T-helper 17 cell (primary cell): ENCODE measurements at places on chromosomes 6 and 20. TPM values are rescaled to one million over a fixed set of nuclear protein-coding genes. Genes with fewer than 3 reads are reported as not detected.

The PSORS1C1 gene
- not detected for total RNA-seq

The BNIP5 gene
- total RNA-seq: not detected

The PKHD1 gene
- 0.02 TPM for total RNA-seq

The RRAGD gene
- total RNA-seq: 8.9 TPM

The SDC4 gene
- 5.3 TPM for total RNA-seq

The OR2B6 gene
- total RNA-seq: not detected

The PTGIS gene
- total RNA-seq: not detected

The CDKAL1 gene
- 23.0 TPM for total RNA-seq

The KCNQ5 gene
- total RNA-seq: 3.3 TPM

The TTI1 gene
- 16.0 TPM for total RNA-seq

The PRDM1 gene
- total RNA-seq: 141 TPM

The RSPH3 gene
- total RNA-seq: 2.7 TPM

The TAF8 gene
- total RNA-seq: 28.7 TPM

The MAS1 gene
- total RNA-seq: not detected

The DAAM2 gene
- total RNA-seq: not detected

The OR12D3 gene
- total RNA-seq: not detected

The MAPK13 gene
- 32.1 TPM for total RNA-seq

The EPHA7 gene
- not detected for total RNA-seq

The LSM2 gene
- total RNA-seq: 22.5 TPM

The CLVS2 gene
- not detected for total RNA-seq

The PGK2 gene
- total RNA-seq: not detected

The MOXD1 gene
- not detected for total RNA-seq

The GLYATL3 gene
- not detected for total RNA-seq

The SLC16A10 gene
- 6.3 TPM for total RNA-seq

The TCFL5 gene
- total RNA-seq: 5.0 TPM

The SGK2 gene
- total RNA-seq: 1.7 TPM

The NAA20 gene
- total RNA-seq: 25.3 TPM

The RBM39 gene
- 1,109 TPM for total RNA-seq

The BPIFB3 gene
- not detected for total RNA-seq

The SLC2A10 gene
- total RNA-seq: not detected

The DDO gene
- total RNA-seq: 0.12 TPM

The TREM1 gene
- total RNA-seq: 4.1 TPM

The CST9L gene
- total RNA-seq: not detected

The CTAGE9 gene
- not detected for total RNA-seq

The BCL2L1 gene
- total RNA-seq: 59.1 TPM

The IFT52 gene
- total RNA-seq: 15.5 TPM

The RHAG gene
- total RNA-seq: not detected

The OR2J3 gene
- not detected for total RNA-seq

The SNAP25 gene
- not detected for total RNA-seq

The ARMH2 gene
- total RNA-seq: 2.7 TPM

The LTA gene
- 26.0 TPM for total RNA-seq

The CENPB gene
- 40.2 TPM for total RNA-seq

The LCA5 gene
- 0.08 TPM for total RNA-seq

The SLC22A3 gene
- not detected for total RNA-seq

The TMEM63B gene
- total RNA-seq: 25.6 TPM

The HLA-F gene
- 717 TPM for total RNA-seq

The HLA-DOB gene
- 6.6 TPM for total RNA-seq

The TUBB2B gene
- 0.76 TPM for total RNA-seq

The PNLDC1 gene
- total RNA-seq: not detected

The ATP6V1G2 gene
- total RNA-seq: 1.4 TPM

The ARFGEF3 gene
- total RNA-seq: not detected

The TOX2 gene
- total RNA-seq: 2.2 TPM

The C6orf15 gene
- not detected for total RNA-seq

The RIMS1 gene
- not detected for total RNA-seq

The OPRM1 gene
- not detected for total RNA-seq

The CRISP3 gene
- not detected for total RNA-seq
